ENCODE measurements at places on chromosomes 3 and 15.
A peak's percentile ranks its signal among the peaks of the same experiment; 100 is the strongest.

DNA sequence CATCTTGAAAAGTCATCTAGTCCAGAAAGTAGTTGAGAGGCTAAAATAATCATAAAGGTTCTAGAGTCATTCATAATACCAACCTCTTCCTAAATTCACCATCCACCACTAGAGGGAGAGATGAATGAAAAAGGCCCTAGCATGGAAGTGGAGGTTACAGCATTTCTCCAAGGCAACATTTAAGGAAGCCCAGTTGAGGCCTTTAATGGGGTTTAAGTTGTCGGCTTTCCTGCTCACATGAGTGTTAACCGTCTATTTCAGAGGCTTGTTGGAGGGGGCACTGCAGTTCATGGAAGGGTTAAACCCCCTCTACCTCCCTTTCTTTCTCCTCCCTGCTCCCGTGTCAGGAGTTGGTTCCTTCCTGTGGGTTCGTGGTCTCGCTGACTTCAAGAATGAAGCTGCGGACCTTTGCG, 3.8 kb upstream of the SLCO3A1 start:
- no peak for DNase-seq

DNA sequence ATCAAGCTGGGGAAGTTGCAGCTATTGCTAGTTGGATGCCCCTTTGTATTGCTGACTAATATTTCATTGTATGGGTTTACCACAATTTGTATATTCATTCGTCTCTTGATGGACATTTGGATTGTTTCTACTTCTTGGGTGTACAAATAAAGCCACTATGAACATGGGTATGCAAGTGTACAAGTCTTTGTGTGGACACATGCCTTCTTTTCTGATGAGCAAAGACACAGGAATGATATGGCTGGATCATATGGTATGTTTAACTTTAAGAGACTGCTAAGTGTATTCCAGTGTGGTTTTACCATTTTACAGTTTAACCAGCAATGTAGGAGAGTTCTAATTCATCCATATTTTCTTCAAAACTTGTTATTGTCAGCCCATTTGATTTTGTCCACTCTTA, 32.2 kb downstream of the NECTIN3 start:
- no peak for DNase-seq

DNA sequence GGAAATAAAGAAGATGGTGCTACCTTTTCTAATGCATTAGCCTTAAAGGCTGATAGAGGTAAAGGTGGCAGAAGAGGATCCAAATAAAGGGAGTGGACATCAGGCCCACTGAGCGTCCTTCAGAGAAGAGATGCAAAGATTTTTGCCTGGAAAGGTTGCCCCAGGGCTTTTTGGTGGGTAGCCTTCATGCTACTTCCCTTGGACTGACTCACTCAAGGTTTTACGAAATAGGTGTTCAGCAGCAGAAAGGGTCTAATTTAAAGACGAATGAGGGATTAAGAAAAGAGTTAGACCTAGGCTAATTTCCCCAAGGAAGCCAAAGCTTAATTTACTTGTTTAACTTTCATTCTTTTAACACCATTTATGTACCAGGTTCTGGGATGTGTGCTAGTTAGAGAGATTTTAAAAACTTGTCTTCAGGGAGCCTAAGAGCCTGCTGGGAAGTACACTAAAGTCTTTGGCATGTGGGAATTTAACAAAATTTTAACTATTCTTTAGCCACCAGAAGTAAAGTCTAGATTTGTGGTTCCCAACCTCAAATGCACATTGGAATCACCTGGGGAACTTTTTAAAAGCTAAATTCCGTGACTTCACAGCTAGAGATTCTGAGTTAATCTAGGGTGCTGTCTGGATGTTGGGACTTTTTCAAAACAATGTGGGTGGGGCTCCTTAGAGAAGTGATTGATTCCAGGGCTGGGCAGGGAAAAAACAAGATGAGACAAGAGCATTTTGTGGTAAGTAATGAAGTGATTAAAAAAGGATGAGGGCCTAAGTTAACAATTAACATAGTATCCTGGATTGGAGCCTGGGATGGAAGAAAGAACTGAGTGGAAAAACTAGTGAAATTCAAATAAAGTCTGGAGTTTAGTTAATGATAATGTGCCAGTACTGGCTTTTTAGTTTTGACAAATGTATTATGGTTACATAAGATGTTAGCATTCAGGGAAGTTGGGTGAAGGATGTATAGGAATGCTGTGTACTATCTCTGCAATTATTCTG, 3.4 kb downstream of the IL20RB start:
- no peak for DNase-seq

DNA sequence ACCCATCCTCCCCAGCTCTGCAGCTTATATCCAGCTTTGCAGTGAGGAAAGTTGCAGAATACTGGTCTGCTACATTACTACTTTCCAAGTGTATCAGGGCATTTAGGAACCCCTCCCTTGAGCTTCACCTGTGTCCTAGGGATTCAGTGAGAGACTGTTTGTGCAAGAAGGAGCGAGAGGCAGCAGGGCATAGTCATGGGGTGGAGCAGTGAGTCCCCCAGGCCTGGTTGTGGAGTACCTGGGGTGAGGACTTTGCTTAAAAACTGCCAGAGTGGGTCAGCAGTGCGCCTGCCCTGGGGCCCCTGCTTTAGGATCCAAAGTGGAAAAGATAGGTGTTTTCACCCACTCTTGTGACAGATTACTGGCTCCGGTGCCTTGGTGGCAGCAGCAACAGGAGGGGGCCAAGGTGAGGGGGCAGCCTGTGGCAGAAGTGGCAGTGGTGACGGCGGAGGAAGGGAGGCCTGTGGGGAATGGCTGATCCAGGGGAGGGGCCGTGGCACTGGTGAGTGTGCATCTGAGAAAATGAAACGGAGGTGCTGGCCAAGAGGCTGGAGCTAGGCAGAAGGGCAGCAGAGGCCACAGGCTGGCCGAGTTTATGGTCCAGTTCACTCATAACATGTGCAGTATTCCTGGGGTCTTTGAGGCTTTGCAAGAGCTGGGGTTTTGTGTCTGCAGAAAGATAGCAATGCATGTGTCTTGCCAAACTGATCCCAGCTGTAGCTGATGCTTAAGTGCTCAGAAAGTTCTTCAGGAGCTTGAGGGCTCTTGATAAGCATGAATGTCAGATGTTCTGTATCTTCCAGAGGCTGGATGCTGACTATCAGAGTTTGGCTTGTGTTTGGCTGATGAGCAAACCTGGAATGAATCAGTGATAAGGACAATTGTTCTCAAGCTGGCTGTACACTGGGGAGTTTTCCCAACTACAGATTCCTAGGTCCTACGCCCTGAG, 43.4 kb downstream of the GOLGA6A start:
- no peak for DNase-seq

GRCh38 chr3:61564395-61565059, 3.2 kb downstream of the PTPRG start:
- no peak for DNase-seq

DNA sequence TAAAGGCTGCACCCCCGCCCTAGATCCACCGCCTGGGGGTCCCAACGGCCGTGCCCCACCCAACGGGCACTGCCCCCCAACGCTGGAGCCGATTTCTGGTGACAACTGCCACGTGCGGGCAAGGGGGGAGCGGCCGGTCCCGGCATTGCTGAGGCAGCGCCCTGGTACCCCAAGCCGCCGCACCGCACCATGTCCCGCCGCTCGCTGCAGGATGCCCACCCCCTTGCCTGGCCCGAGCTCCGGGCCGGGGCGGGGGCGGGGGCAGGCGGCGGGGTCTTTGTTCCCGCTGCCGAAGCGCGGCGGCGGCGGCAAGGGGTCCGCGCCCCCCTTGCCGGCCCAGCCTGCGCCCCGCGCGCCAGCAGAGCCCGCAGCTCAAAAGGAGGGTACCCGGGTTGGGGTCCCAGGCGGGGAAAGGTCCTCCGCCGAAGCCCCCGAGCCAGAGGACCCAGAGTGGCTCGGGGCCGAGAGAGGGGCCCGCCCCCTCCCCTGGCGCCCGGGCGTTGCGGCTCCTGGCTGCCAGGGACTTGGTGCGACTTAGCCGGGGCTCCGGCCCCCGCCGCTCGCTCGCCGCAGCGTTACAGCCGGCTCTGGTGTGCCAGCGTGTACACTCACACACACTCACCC, 678 bp downstream of the SEMA7A start:
- DNase-seq = no peak

GRCh38 chr3:188128905-188129304, 25.1 kb upstream of the LPP start:
- no peak for DNase-seq

- DNase-seq = no peak
Observed at GRCh38 chr3:31322460-31322859, 210.3 kb upstream of the STT3B start.

DNA sequence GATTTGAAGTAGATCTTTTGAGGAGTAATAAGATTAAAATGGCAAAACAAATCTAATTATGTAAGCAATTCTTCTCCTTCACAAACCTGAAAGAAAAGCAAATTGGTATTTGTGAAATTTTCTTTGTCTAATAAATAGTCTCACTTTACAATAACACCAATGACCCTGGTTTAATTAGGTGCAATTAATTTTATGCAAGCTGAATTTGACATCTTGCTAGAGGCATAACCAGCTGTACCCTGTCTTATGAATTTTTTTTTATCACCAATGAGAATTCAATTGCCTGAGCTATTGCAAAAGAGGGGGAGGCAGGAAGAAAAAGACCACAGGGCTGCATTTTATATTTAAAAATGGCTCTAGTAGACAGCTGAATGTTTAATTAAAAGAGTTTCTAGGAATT, 113.5 kb upstream of the IL12A start:
- DNase-seq = no peak

- no peak for DNase-seq
Observed at GRCh38 chr3:194422188-194422587, 23.1 kb upstream of the GP5 start.

DNA sequence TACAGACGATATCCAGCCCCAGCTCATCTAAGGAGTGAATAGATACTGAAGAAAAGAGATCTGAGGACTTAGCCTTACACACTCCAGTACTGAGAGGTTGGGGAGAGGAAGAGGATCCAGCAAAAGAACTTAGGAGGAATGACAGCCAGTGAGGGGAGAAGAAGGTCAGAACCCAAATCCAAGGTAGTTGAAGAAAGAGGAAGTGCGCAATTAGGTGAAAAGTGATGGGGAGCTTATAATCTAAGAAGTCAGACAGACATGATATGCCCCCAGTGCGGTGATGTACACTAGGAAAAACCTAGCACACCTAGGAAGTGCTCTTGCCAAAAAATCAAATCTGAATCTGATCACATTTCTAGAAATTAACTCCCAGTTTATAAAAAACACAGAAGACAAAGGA, 20.6 kb downstream of the ENTPD3 start:
- no peak for DNase-seq

GRCh38 chr3:192816351-192816750, 89.0 kb upstream of the FGF12 start:
- DNase-seq = no peak

GRCh38 chr3:145251311-145251710, 909.7 kb downstream of the PLOD2 start:
- no peak for DNase-seq

DNA sequence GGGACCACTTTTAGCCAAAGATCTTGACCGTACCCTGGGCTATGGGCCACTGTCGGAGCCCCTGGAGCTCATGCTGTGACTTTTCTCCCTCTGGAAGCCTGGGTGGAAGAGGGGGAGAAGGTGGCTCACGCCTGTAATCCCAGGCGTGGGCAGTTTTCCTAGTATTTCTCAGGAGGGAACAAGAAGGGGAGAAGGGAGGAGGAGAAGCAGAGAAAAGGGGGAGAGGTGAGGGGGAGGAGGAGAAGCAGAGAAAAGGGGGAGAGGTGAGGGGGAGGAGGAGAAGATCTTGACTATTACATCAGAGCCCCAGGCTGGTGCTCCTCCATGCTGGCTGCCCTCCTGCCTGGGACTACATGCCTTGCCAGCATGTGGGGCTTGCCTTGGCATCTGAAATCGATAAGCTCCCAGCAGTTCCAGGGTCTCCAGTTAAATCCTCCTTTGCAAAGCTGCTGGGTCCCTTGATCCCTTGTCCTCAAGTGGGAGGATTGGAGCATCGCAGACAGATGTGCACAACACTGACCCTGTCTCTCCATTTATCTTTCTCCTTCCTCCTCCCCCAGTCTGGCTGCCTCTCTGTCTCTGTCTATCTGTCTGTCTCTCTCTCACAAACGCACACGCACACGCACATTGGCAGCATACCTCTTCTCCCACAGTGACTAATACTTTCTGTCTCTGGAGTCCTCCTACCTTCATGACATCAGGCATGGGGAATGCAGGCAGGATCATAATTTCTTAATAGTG, 41.6 kb downstream of the MRAS start:
- no peak for DNase-seq

DNA sequence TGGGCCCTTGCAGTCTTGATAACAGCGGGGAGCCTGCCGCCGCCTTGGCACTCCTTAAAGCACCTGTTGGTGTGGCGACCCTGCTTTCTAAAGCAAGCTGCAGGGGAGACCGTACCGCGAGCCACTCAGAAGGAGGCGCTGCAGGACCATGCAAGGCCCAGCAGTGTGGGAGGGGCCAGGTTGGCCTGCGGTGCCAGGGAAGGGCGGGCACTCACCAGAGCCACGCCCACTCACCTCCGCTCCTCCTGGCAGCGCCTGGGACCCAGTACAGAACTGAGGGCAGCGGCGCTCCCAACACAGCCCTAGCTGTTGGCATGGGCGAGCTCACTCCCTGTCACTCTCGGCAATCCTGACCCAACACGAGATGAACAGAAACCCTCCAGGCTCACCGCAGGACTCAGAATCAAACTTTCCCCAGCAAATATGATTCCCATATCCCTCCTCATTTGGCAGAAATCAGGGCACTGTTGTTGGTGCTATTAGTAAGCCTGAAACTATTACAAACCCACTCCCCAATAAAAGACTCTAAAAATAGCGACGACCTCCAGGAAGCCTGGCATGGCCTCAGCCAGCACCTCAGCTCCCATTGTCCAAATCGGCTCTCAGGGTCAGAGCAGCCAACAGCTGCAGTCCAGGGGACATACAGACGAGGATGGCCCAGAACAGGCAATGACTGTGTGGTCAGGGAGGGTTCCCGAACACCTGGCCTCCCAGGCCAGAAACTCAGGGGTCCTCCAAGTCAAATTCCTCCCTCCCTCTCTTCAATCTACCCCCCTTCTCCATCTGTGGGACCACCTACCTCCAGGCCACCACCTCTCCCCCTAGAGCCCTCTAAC, 77.2 kb downstream of the TBC1D2B start:
- peak; percentile 67 for DNase-seq

DNA sequence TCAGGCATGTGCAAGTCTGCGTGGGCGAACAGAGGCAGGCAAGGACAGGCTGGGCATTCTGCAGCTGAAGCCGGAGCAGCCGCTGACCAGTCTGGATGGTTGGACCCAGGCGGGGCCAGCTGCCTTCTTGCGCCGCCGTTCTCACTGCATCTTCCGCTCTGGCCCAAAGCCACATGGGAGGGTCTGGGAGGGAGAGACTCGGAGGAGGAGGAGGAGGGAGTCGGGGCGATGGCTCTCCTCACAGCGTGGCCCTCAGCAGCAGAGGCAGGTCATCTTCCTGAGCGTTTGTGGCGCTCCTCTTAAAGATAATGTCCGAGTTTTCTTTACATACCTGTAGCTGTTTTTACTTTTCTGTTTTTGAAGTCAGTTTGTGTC, 5.9 kb downstream of the CLK3 start:
- no peak for DNase-seq

DNA sequence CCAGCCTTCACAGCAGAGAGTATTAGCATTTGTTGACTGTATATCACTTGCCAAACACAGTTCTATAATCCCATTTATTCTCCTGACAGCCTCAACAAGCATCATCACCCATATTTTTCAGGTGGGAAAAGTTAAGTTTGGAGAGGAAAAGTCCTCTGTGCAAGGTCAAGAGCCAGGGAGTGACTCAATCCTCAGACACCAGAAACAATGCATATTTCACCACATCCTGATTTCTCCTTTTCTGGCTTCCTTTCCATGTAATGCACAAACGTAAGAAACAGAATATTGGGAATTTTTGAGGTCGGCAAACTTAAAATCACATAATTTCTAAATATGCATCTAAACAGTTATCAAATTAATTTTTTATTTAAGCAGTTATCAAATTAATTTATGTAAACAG, 116.0 kb upstream of the GADL1 start:
- DNase-seq = no peak

Data from right renal cortex interstitium (tissue), 3 donors.